ENCODE measurements at places on chromosomes 11 and 22.

GRCh38 chr11:112534208-112534607 lies 273.5 kb upstream of the PLET1 start:
- DNase-seq, result no peak

GRCh38 chr11:81895258-81895657 lies 838.4 kb downstream of the FAM181B start:
- no peak for DNase-seq

- no peak for DNase-seq
Observed at GRCh38 chr22:27603111-27603799, 198.3 kb downstream of the MN1 start.

DNA sequence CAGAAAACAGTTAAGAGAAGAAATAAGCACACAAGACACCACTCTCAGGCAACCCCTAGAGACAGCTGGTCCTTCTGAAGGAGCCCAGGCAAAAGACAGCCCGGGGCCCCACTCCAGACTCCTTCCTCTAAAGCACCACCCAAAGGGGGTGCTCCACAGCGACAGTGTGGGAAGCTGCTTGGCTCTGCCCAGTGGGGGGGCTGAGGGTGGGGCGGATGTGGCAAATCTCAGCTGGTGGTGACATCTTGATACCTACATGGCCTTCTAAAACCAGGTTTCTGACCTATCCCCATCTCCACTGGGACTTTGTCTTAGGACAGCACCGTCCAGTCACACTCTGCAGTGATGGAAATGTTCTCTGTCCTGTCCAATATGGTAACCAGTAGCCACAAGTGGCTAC lies 10.2 kb upstream of the APOA1 start:
- DNase-seq, result no peak

DNA sequence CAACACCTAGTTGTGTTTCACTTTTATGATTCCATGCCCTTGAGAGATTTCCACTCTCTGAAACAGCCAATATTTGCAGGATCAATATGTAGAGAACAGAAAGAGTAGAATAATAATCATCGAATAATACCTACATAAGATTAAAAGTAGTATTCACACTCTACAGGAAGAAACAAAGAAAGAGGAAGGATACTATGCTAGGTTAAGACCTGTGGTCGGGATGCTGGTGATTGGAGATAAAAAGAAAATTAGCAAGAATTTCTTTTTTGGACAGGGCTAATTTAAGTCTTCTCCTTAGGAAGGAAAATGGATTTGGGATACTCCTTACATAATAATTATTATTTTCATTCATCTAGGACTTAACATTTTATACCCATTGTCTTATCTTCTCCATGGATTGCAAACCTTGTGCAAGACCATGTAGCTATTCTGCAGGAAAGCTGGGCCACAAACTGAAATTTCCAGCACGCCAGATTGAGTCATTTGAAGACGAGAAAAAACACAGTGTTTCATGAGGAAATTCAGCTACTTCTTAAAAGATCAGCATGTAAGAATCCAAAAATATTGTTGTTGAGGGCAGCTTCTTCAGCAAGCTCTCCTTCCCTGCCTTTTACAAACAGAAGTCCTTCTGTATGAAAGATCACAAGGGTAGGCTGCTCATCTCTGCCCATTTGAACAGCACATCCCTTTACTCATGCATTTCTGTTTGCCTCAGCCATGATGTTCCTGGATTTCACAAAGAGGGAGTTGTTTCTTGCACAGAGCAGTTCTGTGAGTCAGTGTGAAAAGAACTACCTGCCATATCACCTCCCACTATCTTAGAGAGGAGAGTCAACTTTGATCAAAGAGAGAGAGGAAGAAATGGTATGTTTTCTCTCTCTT lies 90.7 kb downstream of the FAM76B start:
- DNase-seq, result no peak

- no peak for DNase-seq
Observed at GRCh38 chr11:60994541-60995080, 23.1 kb downstream of the CD6 start.

GRCh38 chr22:43953988-43954785 lies 1.1 kb upstream of the SAMM50 start:
- DNase-seq, result no peak

DNA sequence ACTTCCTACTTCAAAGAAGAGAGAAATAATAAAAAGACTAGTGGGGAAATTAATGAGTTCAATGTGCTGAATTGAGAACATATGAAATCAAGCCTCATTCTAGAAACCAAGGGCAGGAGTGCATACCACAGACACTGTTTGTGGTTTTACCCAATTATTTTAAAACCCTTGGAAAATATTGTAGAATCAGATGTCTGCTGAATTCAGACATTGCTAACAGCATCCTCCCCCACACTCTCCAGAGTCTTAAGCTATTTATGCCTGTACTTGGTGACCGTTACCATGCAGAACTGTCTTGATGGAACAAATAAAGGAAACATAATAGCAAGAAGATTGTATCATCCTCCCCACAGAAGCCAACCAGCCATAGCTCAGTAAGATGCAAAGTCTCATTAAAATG lies 850.1 kb downstream of the NTM start:
- DNase-seq, result no peak

DNA sequence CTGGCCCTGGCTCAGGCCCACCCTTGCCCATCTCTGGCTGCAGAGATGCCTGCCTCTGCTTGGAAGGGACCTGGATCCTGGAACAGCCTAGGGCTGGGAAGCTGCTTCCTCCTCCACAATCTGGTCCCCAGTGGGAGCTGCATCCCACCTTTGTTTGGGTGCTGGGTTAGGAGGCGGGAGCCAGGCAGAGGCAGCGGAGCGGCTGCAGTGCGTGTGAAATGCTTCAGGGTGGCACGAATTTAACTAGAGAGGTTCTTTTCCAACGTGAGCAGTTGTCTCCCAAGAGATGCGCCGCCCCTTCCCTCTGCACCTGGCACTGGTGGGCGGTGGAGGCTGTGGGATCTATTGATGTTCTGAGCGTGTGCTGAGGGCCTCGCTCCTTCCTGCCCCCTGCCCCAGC lies 31.6 kb downstream of the BRSK2 start:
- DNase-seq, result no peak

GRCh38 chr11:115364896-115365295 lies 139.3 kb downstream of the CADM1 start:
- no peak for DNase-seq

GRCh38 chr11:66854231-66854661 lies 2.6 kb upstream of the LRFN4 start:
- DNase-seq, result peak; percentile 28

DNA sequence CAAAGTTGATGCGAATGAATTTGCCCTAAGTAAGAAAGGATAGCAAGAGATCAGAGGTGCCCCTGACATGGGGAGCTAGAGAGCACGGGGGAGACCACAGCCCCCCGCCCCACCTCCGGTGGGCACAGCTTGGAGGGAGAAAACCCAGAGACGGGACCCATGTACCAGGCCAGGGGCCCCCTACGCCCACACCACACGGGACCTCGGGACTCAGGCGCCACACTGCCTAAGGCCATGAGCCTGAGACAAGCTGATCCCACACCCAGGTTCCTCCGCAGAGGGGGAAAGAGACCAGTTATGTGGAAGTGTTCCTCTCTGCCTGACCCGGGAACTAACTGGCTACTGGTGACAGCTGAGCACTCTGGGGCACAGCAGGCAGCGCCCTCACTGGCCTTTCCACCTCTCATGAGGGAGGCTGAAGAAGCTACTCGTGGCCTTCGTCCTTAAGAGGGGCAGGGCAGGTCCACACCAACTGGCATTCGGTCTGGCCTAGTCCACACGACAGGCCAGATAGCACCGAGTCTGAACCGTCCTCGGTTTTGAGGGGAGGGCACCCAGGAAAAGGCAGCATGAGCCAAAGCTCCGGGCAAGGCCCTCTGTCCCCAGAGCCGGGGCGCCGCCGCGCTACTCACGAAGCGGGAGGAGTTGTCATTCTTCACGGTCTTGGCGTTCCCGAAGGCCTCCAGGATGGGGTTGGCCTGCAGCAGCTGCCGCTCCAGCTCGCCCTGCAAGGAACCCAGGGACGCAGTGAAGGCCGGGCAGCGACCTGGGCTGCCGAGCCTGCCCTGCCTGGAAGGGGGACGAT lies 65.8 kb downstream of the MYH9 start:
- no peak for DNase-seq

DNA sequence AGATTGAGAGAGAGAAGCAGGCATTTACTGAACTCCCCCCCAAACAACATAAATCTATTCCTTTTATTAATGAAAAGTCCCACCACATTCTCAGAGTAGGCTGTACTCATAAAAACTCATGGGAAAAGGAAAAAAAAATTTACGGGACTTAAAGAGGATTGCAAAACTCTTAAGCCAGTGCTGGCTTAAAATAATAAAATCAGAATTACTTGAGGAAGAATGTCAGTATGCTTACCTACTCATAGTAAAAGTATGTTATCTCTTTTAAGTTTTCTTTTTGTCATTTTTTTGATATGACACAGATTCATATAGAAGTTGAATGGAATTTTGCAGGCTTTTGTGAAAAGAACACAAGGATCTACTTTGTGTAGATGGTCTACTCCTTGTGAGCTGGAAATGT lies 126.3 kb downstream of the LUZP2 start:
- DNase-seq, result no peak

DNA sequence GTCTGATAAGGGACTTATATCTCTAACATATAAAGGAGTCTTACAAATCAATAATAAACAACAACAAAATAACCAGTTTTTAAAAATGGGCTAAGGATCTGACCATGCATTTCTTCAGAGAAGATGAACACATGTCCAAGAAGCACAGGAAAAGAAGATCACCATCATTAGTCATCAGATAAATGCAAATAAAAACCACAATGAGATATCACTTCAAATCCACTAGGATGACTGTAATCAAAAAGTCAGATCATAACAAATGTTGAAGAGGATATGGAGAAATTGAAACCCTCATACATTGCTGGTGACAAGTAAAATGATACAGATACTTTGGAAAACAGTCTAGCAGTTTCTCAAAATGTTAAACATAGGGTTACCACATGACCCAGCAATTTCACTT lies 61.2 kb upstream of the MYOD1 start:
- DNase-seq, result no peak

- no peak for DNase-seq
Observed at GRCh38 chr11:13262096-13262495, 15.5 kb upstream of the BMAL1 start.

- DNase-seq, result no peak
Observed at GRCh38 chr22:26970809-26971394, 313.5 kb downstream of the MIAT start.

DNA sequence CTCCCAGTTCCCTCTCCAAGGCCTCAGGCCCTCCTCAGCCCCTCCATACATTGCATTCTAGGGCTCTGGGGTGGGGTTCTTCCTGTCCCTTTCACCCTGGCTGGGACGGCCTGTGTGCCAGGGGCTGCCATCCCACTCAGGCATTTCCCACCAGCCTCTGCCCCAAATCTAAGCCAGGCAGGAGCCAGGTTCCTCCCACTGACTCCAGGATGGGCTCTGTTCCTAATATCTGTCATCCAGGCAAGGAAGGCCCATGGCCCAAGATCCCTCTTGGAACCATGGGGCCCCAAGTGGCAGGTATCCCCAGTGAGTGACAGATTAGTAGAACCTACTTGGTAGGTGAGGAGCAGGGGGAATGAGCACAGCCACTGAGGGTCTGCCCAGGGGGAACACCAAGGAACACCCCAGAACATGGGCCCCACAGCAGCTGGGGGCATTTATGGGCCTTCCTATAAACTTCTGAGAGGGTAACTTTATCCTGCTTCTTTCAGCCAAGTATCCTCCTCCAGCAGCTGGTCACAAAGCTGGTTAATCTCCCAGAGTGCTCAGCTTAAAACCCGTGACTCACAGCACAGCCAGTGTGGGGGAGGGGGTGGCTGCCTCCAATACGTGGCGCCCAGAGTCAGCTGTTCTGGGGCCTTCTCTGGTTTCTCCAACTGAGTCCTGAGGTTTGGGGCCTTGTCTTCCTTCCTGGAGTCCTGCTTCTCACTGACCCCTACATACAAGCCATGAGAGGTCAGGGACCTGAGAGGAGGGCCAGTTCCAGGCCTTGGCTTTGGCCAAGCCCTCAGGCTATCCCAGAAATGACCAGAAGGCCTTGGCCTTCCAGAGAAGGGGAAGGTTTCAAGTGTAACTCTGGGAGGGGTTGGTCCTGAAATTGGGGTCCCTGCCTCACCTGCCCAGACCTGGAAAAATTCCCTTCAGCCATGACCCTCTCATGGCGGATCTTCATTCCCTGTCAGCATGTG lies 19.9 kb upstream of the MYOD1 start:
- DNase-seq, result peak; percentile 80

DNA sequence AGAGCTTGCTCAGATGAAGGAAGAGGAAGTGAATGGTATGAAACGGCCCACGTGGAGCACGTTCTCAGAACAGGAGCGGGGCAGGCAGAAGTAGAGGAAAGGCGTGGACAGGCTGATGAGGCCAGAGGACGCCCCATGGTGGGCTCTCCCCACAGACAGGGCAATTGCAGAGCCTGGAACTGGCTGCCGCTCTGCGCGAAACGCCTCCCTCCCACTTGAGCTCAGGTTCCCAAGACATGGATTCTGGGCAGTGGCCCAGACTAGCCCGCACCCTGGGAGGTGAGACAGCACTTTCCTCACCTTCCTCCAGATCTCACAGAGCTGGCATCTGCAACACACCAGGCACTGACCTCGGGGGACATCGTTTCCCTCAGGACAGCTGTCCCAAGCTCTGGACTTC lies 117.6 kb downstream of the PHF21B start:
- no peak for DNase-seq

- no peak for DNase-seq
Observed at GRCh38 chr11:10764412-10764811, 13.4 kb downstream of the CTR9 start.

DNA sequence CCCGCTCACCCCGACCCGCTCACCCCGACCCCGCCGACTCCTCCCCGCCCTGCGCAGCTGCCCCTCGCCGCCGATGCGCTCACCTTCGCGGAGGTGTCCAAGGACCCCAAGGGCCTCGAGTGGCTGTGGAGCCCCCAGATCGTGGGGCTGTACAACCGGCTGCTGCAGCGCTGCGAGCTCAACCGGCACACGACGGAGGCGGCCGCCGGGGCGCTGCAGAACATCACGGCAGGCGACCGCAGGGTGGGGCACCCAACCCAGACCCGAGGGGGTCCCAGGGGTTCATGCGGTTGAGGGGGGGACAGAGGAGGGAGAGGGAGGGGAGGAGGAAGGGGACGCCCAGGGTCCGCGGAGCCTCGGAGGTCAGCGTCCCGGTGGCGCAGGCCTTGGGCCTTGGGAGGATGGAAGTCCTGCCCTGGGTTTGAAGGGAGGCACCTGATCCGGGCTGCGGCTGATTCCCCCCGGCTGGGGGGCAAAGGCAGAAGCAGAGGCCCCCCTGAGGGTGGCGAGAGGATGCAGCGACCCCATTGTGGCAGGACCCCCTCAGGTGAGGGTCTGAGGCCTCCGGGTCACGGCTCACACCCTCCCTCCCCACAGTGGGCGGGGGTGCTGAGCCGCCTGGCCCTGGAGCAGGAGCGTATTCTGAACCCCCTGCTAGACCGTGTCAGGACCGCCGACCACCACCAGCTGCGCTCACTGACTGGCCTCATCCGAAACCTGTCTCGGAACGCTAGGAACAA lies 9.2 kb downstream of the PKP3 start:
- DNase-seq, result no peak

DNA sequence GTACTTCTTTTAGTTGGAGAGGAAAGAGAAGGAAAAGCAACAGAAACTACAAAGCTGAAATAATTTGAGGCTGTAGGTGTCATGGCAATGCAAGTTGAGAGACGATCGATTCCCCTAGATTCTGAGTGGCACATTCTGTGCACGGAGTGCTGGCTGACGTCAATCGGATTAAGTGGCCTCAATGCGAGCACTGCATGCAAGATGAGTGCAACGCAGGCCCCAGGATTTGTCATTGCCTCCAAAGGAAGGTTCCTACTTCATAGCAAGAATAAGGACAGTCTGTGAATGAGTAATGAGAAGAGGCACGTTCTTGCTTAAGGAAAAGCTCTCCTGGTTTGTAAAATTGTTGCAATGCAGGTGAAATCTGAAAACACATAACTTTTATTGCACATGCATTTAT lies 892.4 kb downstream of the KCNA4 start:
- no peak for DNase-seq

Data from left hindlimb (tissue), 1 donor.